ENCODE measurements at places on chromosomes 5 and 9.

GRCh38 chr5:107474716-107475489, 195.8 kb downstream of the EFNA5 start:
- DNase-seq = peak; percentile 86

DNA sequence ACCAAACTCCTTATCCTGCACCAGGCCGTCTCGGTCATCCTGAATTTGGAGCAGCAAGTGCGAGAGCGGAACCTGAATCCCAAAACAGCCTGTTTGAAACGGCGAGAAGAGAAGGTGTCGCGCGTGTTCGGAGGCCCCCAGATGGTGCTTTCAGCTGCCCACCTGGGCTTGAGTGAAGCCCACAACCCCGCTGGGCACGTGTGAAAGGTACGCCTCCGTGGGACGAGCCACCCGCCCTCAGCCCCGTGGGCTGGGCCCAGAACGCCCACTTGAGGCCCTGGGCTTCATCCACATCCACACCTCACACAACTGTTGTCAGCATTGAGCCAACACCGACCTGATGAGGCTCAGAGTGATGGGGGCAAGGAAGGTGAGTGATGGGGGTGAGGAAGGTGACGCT, 72.8 kb downstream of the INSL6 start:
- DNase-seq = no peak

DNA sequence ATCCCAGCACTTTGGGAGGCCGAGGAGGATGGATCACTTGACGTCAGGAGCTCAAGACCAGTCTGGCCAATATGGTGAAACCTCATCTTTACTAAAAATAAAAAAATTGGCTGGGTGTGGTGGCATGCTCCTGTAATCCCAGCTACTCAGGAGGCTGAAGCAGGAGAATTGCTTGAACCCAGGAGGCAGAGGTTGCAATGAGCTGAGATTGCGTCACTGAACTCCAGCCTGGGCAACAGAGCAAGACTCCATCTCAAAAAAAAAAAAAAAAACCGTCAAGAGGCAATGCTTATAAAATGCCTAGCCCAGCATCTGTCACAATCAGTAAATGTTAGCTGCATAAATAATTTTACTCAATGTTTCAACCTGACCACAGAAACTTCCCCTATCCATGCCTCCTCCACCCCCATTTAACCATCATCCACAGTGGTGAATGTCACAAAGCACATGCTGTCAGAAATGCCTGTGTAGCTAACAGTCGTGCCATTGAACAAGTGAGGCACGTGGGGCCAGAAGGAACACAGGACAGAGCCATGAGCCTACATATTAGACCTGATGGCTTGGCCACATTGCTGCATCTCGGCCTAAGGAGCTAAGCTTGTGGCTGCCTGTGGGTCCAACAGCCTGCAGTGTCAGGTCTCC, 16.8 kb upstream of the TCOF1 start:
- DNase-seq = no peak

GRCh38 chr5:82255844-82256243, 22.3 kb downstream of the RPS23 start:
- no peak for DNase-seq

DNA sequence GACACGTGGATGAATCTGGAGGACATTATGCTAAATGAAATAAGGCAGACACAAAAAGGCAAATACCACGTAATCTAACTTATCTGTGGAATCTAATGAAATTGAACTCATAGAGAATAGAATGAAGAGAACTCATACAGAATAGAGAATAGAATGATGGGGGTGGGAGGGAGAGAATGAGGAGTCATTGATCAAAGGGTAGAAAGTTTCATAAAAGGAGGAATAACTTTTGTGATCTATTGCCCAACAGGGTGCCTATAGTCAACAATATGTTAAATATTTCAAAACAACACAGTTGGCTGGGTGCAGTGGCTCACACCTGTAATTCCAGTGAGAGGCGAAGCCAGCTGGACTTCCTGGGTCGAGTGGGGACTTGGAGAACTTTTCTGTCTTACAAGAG, 54.9 kb upstream of the ZNF169 start:
- DNase-seq = no peak

DNA sequence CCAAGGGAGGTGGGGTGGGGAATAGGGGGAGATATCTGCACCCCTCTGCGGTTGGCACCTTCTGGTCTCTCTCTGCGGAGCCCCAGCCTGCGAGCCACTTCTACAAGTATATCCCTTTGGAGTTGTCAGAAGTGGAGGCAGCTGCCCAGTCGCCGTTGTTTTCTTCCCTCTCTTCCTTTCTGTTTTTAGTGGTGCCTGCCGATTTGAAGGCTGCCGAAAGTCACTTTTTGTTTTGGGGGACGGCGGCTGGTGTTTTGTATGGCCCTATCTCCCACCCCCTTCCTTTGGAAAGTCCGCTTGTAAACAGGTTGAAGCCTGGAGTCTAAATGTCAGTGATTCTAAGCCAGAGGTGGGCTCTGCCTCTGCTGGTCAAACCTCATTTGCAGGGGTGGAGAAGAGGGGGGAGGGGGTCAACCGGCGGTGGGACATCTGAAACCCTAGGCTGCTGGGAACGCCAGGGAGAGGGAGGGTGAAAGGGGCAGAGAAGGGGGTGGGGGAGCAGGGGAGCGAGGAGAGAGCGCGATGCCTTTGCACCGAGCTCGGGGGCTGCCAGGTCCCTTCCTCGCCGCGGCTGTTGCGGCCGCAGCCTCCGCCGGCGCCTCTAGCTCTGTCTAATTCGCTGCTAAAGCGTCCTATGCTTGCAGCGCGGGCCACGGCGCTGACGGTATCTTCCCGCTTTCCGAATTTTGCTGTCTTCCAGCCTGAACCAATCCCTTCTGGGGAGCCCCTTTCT, at the start of gene FGF10:
Gene FGF10 (minus strand): TSS at position 331 of the 733 bp plus-strand sequence. CDS start 738 bp downstream, outside the sequence.
- peak; percentile 5 for DNase-seq

DNA sequence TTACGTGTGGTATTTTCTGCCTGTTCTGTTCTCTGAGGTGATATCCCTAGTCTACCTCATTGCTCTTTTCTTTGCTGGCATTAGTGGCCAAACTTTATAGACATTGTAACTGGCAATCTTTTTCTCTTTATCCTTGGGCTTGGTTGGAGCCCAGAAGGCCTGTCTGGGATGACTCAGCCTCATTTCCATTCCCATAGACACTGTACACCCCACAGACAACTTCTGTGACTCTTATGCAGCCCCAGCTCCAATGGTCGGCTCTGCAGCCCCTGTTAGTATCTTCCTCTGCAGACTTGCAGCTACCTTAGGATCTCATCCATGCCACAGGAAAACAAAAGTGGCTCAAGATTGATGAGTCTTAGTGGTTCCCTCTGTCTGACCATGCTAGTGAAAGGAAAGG, 79.8 kb downstream of the CFAP95 start:
- peak; percentile 36 for DNase-seq

GRCh38 chr5:128757196-128757959, 207.9 kb upstream of the SLC27A6 start:
- no peak for DNase-seq

DNA sequence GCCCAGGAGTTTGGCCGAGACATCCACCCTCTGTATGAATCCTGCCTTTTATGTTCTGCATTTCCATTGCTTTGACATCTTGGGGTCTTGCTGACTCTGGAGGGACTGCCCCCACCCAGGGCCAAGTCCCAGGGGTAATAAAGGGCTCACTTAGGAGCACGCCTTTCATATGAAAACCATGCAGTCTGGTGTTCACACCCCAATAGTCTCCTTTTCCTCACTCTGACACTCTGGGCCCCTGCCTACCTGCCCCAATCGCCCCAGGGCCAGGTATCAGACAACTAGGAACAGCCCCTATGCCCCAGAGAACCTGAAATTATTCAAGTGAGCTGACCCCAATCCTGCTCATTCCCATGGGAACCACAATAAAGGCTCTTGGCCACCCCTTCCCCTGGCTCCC, 33.1 kb upstream of the RAPGEF1 start:
- DNase-seq = no peak

DNA sequence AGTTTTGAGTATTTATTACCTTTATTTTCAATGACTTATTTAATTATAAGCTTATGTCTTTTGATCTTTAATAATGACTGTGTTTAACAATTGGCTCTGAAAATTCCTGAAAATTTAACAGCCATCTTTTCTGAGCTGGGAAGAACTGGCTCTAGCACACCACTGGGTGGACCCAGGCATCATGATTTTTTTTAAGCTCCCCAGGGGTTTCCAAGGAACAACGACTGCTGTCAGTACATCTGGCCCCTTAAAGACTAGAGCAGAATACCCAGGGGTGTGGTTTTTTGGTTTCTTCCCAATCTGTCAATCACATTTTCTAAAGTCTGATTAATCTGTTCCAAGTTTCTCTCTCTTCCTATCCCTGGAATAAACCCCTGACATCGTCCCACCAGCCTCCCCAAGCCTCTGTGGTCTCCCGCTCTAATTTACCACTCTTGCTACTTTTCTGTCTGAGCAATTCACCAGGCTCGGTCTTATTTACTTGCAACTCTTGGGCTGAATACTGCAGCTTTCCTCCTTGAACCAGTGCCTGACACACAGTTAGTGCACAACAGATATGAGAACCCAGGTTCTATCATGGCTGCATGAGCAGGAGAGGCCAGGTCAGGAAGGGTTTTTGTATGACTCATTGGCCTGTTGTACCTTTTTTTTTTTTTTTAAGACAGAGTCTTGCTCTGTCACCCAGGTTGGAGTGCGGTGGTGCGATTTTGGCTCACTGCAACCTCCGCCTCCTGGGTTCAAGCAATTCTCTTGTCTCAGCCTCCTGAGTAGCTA, 321.9 kb downstream of the ZSWIM6 start:
- DNase-seq = peak; percentile 17

GRCh38 chr5:150789943-150790611, 11.5 kb downstream of the SMIM3 start:
- DNase-seq = peak; percentile 100

GRCh38 chr5:159120446-159120845, 20.7 kb upstream of the EBF1 start:
- no peak for DNase-seq

- no peak for DNase-seq
Observed at GRCh38 chr5:1029282-1029944, 20.8 kb downstream of the NKD2 start.

GRCh38 chr5:95760273-95761191, 29.4 kb downstream of the RHOBTB3 start:
- peak; percentile 61 for DNase-seq

DNA sequence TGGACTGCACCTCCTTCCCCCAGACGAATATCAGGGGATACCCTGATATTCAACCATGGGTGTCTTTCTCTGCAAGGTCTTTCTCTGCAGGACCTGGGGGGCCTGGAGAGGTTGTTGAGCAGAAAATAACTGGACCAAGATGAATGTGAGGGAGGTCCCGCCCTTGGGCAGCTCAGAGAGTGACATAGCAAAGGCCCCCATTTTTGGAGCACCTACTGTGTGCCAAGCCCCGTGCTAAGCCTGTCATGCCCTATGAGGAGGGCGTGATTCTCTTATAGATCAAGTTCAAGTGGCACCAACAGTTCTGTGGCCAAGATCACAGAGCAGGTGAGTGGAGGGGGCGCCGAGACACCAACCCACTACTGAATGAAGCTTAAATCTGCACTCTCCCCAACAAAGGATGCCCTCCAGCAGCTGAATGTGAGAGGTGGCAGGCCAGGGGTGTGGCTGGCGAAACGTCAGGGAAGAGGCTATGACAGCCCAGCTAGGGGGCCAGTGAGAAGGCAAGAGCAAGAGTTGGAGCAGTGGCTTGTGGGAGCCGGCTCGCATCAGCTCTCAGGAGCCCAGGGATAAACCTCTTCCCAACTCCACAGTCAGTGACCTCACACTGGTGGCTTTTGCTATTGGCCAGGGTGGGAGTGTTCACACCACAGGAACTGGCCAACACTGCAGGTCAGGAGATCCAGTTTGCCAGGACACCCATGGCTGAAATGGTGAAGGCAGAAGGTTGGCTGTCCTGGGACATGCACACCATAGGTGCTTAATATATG, 5.3 kb downstream of the SARDH start:
- no peak for DNase-seq

DNA sequence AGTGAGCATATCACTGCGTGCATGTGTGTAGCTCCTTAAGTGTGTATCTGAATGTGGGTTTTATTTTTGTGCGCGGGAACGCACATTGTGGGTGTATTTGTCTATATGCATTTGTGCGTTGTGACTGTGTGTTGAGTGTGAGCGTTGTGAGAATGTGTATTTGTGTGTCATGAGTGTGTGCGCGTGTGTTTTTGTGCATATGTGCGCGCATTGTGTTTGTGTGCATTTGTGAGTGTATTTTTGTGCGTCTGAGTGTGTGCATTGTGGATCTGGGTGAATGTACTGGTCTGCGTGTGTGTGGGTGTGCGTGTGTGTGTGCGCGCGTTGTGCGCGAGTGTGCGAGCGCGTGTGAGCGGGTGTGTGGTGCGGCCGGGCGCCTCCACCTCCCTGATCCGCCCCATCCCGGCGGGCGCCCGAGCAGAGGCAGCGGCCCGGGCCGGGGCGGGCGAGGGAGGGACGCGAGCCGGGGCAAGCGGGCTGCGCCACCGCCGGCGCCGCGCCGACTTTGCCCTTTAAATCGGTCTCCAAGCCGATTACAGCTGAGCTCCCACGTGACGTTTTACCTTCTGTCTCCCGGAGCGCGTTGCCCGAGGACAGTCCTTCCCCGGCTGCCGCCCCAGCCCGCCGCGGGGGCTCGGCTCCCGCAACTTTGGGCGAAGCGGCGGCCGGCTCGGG, at the start of gene RASGRF2:
Gene RASGRF2 (plus strand): TSS at position 596 of the 675 bp plus-strand sequence. CDS start 376 bp downstream, outside the sequence.
- DNase-seq = peak; percentile 45

- peak; percentile 34 for DNase-seq
Observed at GRCh38 chr5:135993335-135993879, 35.4 kb upstream of the TGFBI start.

DNA sequence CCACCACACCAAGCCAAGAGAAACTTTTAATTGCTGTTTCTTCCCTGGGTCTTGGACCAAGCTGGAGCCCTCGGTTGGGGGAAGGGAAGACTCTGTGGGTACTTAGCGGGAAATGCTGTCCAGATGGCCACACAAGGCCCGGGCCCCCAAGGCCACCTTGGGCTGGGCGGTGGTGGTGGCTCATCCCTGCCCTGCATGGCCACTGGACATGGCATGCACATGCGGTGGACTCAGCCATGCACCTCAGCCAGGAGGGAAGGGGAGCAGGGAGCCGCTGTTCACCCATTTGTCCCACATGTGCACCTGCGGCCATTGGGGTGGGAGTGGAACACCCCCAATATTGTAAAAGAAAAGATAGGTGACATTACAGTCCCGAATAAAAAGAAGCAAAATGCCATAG, 72.4 kb downstream of the RGMB start:
- no peak for DNase-seq

DNA sequence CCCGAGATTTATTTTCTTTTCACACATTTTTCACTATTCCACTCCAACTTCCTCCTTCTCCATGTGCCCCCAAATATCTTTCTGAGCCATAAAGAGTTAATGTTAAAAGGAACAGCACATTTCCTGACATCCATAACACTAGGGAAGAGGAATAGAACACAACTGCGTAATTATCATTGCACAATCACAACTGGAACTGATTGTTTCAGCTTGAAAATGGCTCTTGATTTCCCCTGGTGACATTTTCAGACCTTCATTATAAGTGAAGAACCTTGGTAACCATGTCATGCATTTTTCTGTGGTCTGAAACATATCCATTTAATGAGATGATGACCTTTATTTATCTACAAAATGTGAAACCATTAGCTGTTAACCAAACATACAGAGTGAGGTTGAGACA, 82.4 kb downstream of the PCSK1 start:
- no peak for DNase-seq
